ENCODE measurements at places on chromosomes 1 and 21.
A peak's percentile ranks its signal among the peaks of the same experiment; 100 is the strongest.

- DNase-seq: no peak
Observed at GRCh38 chr1:231817801-231818200, 191.2 kb downstream of the DISC1 start.

GRCh38 chr1:55747408-55747841 is 532.3 kb upstream of the USP24 start:
- DNase-seq: no peak

- peak; percentile 68 for DNase-seq
Observed at GRCh38 chr1:181083842-181084605, 4.5 kb upstream of the IER5 start.

GRCh38 chr1:208164609-208165008 is 79.6 kb downstream of the PLXNA2 start:
- DNase-seq: no peak

- no peak for DNase-seq
Observed at GRCh38 chr1:214026985-214027384, 39.2 kb downstream of the PROX1 start.

DNA sequence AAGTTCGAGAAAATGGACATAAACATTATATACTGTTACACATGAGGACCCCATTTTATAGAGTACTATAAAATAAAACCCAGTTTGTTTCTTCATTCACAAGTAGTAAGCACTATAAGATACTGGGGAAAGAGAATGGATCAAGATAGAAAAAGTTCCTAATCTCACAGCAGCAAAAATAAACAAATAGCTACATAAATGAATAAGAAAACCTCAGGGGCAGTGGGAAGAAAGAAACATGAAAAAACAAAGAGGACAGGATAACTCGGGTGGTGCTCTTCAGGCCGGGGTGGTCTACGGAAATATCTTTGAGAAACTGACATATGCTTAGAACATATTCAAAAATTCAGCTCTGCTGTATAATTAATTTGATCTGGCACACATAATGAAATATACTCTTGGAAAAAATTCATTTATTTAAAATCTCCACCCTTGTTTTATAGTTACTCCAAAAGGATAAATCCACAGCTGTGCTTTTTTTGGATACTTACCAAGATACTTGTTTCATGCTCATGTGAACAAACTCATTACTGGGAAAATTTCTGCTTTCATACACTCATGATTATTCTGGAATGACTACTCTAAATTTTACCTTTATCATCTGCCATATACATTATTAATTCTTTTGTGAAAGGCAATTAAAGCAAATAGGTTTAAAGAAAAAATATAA is 20.0 kb downstream of the CEP170 start:
- DNase-seq: no peak

- DNase-seq: no peak
Observed at GRCh38 chr1:197063212-197063611, 3.8 kb downstream of the F13B start.

Measured in HEK293T (cell line).